ENCODE measurements at places on chromosomes 1 and 21.

GRCh38 chr1:110430366-110430765, 20.6 kb upstream of the PROK1 start:
- DNase-seq: no peak

GRCh38 chr1:43536196-43536863, 5.6 kb downstream of the PTPRF start:
- no peak for DNase-seq

GRCh38 chr1:114114185-114115094, 39.2 kb downstream of the SYT6 start:
- no peak for DNase-seq

- DNase-seq: no peak
Observed at GRCh38 chr1:234127026-234127671, 222.7 kb downstream of the SLC35F3 start.

DNA sequence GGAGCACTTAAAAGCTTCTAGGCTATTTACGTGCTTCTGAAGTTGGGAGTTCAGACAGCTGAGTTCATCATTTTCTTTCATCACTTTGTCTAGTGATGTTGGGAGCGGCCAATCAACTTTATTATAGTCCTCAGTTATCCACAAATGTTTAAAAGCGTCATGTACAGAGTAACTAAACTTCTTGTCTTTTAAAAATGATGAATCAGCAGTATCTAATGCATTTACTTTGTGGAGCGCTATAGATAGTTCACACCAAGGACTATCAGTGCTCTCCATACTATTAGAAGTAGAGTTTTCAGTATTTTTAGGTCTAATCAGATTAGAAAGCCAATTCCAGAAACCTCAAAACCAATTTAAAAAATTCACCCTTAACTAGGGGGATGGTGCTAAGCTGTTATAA, 778.7 kb upstream of the PRMT6 start:
- no peak for DNase-seq

- DNase-seq: no peak
Observed at GRCh38 chr1:8218351-8219092, 99.4 kb upstream of the SLC45A1 start.

- no peak for DNase-seq
Observed at GRCh38 chr1:58919959-58920321, 136.1 kb upstream of the JUN start.

DNA sequence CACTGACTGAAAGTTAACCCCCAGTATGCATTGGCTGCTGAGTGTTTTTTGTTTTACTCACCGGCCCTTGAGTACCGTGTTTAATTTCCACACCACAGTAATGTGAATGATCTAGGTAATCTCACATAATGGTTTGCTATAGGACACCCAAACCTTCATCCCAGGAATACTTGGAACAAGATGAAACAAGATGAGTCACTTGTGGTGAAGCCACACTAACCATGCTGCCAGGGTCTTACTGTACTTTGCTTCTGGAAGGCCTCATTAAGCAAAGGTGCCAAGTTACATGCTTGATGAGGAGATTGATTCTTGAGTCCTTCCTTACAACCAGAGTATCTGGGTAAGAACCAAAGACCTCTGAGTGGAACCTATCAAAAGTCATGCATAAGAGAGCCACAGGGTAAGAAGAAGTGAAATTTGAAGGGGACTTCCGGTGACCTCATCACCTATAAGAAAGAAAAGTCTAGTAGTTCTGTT, 163.3 kb downstream of the NRIP1 start:
- DNase-seq: no peak

- DNase-seq: no peak
Observed at GRCh38 chr1:29396438-29397255, 160.3 kb downstream of the PTPRU start.

DNA sequence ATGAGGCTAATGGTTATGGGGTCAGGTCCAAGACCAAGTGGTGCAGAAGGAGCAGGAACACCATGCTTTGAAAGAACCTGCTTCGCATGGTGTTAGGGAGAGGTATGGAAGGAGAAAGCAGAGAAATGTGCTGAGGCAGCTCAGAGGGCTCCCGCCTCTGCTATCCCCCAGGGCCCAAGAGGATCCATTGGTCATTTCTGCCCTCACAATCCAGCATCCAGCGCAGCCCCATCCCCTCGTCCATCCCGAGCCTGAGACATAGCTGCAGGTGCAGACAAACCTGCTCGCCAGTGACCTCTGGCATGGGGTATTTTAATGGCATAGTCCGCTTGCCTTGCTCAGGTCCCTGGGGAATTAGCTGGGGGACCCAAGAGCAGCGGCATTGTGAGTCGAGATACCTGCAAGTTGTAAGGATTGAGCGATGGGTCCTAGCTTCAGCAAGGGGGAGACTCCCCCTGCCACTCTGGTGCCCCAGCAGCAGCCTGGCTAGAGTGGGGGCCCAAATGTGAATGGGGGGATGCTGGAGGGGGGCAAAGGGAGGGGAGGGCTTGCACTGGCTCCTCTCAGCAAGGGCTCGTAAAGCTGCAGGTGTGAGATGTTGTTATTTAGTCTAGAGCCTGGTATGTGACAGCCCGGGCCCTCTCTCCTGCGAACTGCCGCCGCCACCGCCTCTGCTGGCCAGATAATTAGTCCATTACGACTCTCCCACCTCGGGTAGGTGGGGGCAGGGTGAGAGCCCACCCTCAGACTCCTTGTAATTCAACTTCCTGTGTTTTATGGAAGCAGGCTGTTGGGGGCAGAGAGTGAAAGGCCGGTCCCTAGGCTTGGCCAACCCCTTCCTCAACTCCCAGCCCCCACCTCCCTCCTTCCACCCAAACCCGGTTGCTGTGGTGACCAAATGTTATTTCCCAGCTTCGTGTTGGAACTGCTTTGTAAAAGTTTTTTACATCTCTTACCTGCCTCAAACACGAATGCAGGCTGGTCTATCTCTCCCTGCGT, 118.8 kb downstream of the RNF220 start:
- DNase-seq: no peak

DNA sequence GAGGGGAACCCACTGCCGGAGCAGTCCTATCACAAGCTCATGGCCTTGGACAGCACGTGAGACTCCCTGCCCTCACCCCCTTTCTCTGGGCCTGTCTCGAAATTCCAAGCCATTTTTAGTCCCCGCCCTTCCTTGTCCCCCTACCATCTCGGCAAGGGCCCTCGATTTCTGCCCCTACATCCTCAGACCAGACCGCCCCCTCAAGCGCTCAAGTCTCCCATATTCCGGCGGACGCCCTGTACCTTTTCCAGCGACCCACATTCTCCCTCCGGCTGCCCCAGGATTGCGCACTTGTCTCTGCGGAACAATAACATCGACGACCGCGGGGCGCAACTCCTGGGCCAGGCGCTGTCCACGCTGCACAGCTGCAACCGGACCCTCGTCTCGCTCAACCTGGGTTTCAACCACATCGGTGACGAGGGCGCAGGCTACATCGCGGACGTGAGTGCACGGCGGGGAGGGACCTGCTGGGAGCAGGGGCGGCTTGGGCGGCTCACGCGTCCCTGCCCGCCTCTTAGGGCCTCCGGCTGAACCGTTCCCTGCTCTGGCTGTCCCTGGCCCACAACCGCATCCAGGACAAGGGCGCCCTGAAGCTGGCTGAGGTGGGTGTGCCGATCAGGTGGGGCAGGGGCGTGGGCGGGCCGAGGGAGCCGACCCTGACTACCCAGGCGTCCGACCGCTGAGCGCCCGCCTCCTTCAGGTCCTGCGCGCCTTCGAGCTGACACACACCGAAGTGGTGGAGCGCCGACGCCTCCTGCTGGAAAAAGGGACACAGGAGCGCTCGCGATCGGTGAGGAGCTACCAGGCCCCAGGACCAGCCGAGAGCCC, 7.0 kb downstream of the LRRC71 start:
- DNase-seq: peak; percentile 44

- no peak for DNase-seq
Observed at GRCh38 chr1:220371324-220371723, 99.1 kb upstream of the RAB3GAP2 start.

DNA sequence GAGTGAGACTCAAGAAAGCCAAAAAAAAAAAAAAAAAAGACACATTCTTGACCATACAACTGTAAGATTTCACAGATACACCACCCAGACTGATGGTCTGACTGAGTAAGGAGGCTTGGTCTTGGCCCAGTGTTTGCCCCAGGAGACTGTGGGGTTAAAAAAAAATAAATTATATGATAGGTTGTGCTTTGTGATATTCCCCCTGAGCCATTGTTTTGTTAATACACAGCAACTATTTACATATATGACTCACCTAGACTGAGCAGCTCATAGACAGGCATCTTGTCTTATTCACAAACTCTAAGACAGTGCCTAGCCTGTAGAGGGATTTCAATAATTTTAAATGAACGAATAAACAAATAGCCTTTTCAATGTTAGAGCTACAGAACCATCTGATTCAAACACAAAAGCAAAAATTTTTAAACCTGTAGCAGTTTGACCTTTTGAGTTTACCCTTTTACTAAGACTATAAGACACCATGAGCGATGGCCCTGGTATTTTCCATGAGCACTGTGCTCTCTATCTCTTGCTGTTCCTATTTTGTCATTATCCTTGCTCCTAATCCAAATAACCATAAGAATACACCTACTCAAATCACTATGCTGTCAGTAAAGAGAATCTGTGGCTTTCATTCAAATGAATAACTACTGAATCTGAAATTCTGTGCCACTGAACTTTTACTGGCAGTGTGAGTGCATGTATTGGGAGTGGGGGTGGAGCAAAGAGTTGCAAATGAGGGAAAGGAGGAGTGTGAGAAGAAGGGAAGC, 199.4 kb upstream of the PTBP2 start:
- no peak for DNase-seq

DNA sequence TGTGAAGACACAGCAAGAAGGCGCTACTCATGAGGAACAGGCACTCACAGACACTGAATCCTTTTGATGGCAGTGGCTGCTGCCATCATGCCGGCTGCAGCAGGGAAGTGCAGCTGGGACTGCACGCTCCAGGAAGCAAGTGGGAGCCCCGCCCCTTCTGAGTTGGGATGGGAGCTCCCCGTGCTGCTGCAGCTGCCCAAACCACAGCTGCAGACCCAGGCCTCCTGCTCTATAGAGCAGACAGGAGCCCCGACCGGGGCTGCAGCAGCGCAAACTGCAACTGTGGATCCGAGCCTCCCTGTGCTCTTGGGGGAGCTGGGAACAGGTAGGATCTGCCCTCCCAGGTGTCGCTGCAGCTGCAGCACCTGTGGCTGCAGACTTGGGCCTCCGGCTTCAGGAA, 65.2 kb upstream of the MARK1 start:
- no peak for DNase-seq

DNA sequence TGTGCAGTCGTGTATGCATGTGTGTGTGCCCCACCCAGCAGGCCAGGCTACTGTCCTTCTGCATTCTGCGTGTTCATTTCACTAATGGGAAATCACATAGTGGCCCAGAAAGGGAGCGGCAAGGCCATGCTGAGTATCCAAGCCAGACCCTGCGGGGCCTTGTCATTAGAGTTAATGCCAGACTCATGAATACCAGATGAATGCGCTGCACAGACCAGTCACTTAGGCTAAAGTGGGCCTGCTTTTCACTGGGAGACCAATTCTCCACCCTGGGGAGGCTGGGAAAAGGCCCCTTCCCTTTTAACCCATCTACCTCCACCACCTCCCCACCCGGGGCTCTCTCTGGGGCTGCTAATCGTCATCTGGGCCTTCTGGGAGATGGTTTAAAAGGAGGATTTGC, 17.0 kb upstream of the GRIK3 start:
- no peak for DNase-seq

- DNase-seq: no peak
Observed at GRCh38 chr1:210747890-210748289, 386.1 kb downstream of the KCNH1 start.

GRCh38 chr1:153260585-153261280, 1.2 kb downstream of the LORICRIN start:
- DNase-seq: no peak

DNA sequence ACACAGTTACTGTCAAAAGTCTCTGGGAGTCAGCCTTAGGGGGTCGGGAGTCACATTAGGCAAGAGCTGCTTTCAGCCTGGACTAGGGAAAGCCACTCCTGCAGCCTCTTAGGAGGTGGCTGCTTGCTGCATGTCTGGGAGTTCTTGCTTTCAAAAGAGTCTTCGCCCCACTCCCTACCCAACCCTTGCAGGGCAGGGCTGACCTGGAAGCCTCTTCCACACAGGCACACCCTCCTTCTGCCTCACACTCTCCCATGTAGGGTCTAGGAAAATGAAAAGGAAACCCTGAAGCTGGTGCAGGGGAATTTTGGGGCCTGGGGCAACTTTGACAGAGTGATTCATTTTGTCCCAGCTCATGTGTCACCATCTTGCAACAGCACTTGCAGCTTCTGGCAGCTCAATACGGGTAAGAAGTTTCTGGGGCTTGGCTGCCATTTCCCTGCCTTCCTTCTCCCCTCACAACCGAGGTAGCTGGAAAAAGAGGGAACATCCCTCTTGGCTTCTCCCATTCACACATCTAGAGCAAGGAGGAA, 37.3 kb downstream of the KCND3 start:
- no peak for DNase-seq

DNA sequence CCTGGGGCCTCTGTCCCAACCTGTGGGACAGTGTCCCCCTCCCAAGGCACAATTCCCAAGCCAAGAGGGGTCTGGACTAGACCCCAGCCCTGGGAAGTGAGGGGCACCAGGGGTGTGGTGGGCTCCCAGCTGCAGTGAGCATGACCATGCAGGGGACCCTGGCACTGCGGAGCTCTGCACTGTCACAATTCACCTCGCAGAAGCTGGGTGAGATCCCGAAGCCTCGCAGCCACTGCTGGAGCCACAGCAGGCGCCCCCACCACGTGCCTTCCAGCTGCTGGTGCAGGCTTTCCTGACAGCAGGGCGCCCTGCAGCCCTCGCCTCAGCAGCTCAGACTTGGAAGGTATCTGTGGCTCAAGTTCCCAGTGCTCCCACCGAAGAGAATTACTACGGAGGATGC, 10.0 kb upstream of the SRARP start:
- DNase-seq: no peak

DNA sequence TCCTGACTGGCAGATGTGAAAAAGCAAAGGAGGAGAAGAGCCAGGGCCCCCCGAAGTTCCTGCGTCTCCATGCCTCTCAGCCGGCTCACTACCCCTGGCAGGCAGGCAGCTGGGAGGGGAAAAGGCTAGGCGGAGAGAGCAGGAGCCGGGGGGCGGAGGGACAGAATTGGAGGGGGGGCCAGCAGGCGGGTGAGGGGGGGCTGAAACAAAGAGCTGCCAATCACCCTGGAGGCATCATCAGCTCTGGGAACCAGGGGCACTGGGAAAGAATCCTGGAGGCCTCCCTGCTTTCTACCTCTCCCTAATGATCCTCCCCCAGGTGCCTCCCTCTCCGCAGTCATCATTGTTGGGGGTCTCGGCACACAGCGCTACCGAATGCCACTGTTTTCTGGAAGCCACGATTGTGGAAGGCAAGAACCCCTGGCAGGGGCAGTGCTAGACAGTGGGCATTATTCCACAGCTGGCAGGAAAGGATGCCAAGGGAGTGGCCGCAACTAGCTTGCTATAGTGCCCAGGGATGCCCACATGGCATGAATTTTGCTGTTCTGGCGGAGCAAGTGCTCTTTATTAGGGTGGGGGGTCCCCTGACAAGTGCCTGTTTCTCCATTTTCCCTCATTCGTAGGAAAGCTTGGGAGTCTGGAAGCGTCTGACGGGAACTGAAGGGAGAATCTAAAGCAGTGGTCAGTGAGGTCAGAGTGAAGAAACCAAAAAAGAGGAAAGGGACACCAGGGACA, at the start of gene THBS3:
Gene THBS3 (minus strand): TSS at position 92 of the 735 bp plus-strand sequence. CDS start 21 bp downstream, at position 71.
- no peak for DNase-seq

- no peak for DNase-seq
Observed at GRCh38 chr1:222357252-222357651, 190.7 kb downstream of the HHIPL2 start.

- no peak for DNase-seq
Observed at GRCh38 chr1:160739098-160739511, at the start of gene SLAMF7. TSS of gene SLAMF7 (plus strand) at chr1:160739247. CDS start at chr1:160739302, 55 bp downstream.

GRCh38 chr21:45453308-45453950, 48.5 kb downstream of the COL18A1 start:
- DNase-seq: no peak

- DNase-seq: no peak
Observed at GRCh38 chr1:114828251-114828650, 26.4 kb upstream of the SYCP1 start.
